Stimulated activated CD4-positive, alpha-beta T cell treated with anti-CD3 and anti-CD28 coated beads, Interleukin-1b, Interleukin-23, amount 100 ng/mL, for 48 hours (primary cell): ENCODE measurements at places on chromosomes 16 and 17.

DNA sequence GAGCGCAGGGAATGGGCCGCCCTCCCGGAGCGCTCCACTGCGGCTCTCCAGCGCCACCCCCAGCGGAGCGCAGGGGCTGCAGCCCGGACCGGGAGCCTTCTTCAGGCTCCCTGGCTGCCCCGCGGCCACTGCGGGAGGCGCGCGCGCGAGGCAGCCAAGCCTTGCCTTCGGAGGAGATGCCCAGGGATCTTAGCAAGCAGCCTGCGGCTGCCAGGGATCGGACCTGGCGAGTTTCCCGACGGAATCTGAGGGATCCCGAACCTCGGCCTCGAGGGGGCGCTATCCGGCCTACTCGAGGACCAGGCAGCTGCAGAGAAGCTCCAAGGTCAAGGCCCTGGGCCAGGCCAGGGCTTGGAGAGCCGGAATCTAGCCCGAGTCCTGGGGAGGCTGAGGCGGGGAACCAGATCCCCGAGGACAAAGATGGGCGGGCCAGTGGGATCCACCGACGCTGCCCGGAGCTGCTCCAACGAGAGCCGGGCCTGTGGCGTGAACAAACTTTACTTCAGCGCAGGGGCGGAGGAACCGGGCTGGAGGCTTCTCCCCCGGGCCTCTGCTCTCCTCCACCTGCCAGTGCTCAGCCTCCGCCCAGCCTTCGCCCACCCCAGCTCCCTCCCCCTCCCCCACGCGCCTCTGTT, at the start of gene IRX6:
Gene IRX6, plus strand, starts transcription at position 567 of the 635 bp plus-strand sequence. CDS start 889 bp downstream, outside the sequence.
- no peak for DNase-seq

- no peak for DNase-seq
Observed at GRCh38 chr17:81635973-81636504, 873 bp downstream of the NPLOC4 start.

GRCh38 chr17:10323812-10324610, 48.8 kb downstream of the MYH13 start:
- DNase-seq: no peak

DNA sequence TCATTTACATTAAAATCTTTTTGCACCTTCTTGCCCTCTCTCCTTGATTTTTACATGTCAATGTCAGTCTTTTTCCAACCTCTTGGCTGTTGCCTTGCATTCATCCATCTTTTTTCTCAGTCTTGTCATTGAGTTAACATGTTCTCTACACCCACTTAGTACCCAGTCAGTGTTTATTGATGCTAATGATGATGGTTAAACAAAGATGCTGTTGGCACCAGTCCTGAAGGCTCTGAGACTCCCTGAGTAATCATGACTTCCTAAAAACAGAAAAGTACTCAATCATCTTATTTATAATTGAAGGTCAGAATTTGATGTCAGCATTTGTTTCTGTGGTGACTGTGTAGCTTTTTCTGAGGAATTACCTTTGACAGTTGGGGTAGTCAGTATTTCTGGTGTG, 104.5 kb downstream of the NLK start:
- no peak for DNase-seq
